ENCODE measurements at places on chromosomes 2 and 18.

DNA sequence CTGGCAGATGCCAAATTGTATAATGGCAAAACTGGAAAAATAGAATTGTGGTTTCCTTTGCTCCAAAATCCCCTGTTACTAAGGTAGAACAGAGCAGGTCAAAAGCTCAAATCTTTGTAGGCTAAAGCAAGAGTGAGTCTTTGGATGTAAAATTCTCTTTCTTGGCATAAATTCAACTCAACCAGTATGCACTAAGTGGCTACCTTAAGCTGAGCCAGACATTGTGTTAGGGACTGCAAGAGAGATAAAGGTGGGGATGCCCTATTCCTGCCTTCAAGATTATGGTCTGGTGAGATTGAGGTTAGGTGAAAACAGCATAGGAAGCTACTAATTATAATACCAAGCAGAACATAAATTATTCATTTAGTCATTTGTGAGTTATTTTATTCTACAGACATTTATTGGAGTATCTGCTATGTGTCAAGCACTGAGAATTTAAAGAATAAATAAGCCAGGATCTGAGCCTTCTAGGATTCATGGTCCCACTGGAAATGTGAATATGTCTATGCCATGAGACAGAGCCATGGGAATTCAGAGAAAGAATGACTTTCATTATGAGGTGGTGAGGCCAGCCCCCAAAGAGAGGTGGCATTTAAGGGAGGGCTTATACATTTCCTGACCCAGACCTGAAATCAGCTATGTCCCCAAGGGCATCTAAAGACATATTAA lies 198.0 kb upstream of the NCKAP5 start:
- DNase-seq = no peak

DNA sequence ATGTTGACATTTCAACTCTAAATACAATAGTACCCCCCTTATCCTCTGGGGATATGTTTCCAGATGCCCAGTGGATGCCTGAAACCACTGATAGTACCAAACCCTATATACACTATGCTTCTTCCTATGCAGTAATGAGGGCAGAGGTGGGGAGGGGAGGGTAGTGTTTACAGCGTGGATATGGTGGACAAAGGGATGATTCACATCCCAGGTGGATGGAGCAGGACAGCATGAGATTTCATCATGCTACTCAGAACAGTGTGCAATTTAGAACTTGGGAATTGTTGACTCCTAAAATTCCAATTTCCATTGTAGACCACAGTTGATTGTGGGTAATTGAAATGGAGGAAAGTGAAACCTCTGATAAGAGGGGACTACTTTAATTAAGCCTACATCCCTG lies 75.4 kb downstream of the TSN start:
- no peak for DNase-seq

- no peak for DNase-seq
Measured at GRCh38 chr2:127563458-127564428, 28.3 kb downstream of the MYO7B start.

- DNase-seq = peak; percentile 44
Measured at GRCh38 chr2:112465382-112465781, 16.6 kb upstream of the TTL start.

DNA sequence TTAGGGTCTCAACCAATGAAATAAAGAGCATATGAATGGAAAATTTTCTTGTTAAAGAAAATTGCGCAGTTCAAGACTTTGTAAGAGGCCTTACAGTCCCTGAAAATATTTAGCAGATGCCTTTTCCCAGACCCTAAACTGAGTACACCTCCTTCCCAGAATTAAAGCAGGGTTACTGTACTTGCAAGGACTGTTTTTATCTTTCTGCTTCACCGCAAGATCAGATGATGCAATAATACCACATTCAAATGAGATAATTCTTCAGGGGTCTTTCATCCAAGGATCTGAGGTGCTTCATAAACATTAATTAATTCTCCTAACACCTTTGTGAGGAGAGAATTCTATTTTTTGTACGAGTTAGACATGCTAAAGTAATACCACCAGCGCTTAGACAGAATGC lies 1071.8 kb upstream of the PIK3C3 start:
- DNase-seq = no peak

- no peak for DNase-seq
Measured at GRCh38 chr2:200479692-200480265, 30.1 kb downstream of the KCTD18 start.

- DNase-seq = no peak
Measured at GRCh38 chr2:183166210-183166609, 42.0 kb downstream of the NUP35 start.

DNA sequence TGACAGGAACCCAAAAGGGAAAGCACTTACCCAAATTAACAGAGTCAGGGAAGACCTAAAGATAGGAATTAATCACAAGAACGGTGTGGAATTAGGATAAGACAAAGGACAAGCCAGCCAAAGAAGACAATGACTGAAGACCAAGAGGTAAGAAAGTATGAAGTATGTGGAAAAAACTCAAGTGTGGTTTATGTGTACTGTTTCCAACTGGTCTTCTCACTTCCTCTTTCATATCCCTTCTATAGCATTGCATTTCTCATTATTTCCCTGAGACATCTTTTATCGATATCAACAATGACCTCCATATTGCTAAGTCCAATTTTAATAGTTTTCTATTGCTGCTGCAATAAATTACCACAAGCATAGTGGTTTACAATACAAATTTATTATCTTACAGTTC lies 313.5 kb upstream of the SLC39A10 start:
- no peak for DNase-seq

GRCh38 chr2:194730266-194730665 lies 926.8 kb upstream of the SLC39A10 start:
- no peak for DNase-seq

DNA sequence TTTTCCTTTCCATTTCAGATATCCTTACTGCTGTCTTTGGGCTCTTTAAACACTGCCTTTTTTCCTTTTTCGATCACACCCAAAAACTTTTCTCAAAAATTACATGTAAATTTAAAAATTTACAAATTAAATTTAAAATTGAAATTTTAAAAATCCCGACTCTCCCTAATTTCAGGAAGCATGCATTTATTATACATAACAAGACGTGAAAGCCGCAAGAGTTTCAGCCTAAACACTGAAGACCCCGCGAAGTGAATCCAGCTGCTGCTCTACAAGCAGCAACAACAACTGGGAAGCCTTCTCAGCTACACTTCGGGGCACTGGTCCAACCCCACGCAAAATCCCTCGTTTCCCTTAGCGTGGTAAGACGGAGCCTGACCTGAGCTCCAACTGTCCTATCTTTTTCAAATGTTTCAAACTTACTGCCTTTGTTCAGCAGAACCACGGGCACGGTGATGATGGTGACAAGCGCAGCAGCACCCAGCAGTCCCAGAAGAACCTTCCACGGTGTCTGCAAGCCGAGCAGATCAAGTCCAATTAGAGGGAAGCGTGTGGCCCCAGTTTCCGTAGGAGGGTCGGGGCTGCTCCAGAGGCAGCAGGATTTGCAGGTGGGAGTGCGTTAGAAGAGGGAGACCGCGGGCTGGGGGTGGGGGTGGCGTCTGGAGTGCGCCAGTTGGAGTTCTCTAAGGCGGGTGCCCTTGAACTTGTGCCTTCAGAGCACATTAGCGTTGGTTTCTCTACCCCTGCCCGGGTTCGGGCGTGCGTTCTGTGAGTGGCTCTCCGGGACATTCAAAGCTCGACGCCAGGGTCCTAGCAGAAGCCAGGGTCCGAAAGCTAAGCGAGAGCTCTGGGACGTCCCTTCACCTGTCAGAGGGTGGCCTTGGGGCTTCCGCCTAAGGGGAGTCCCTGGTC lies 783 bp downstream of the DPP4 start:
- DNase-seq = no peak

- DNase-seq = no peak
Measured at GRCh38 chr18:26667046-26667445, 118.7 kb upstream of the KCTD1 start.

DNA sequence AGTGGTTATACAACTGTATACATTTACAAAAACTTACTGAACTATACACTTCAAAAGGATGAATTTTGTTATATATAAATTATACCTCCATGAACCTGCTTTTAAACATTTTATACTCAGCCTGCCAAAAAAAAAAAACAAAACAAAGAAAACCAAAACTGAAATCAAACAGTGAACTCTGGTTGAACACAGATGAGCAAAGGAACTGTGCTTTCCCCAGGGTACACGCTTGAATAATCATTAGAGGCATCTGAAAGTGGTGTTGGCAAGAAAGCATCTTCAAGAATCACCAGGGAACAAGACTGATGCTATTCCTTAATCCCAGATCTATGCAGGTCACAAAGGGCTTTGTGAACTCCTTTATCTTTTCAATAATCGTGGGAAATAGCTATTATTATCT lies 77.0 kb upstream of the LYPD1 start:
- no peak for DNase-seq

DNA sequence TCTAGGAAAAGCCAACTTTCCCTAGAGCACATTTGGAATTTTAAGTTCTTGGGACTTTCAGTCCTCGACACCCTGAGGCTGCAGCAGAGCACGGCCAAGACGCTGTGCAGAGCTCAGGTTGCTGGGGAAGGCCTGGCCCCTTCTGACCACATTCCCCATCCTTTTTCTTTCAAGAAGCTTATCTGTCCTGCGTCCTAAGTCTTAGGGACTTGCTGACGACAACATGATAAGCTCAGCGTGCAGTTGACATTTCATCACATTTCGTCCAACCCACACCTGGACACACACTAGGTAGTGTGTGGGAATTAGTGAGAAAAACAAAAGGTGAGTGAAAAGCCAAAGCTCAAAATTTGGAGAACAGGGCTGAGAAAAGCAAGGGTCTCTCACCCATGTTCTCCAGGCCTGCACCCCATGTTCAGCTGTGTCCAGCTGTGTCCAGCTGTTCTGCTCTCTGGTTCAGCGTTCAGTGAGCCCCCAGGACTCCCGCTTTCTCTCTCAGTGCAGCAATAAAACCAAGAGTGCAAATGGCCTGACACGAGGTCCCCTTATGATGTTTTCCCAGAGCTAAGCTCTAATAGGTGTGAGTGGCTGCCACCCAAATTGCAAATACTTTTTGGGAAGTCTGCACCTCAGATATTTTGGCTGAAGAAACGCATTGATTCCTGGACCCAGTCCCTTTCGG lies 101.9 kb downstream of the RGPD3 start:
- DNase-seq = no peak

DNA sequence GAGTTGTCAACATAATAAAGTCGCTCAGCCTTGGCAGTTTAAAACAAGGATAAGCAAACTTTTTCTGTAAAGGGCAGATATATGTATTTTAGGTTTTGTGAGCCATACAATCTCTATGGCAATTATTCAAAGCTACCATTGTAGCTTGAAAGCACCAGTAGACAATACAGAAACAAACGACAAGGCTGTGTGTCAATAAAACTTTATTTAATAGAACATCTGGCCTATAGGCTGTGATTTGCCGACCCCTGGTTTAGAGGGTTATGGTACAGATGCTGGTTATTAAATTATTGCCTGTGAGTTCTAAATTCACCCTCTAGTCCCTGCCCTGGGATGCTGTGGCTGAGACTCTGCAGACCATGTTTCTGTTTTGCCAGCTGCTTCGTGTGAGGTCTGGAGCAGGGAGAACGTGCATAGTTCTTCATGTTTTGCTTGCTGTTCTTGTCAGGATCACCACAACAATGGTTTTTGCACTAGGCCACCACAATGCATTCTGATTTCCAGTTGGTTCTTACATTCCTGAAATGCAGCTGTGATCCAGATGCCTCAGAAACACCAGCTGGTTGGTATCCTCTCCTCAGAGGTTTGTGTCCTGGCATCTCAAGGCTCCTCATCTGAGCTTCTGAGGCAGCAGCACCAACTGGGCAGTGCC lies 46.6 kb downstream of the ICOS start:
- no peak for DNase-seq

GRCh38 chr2:144372410-144373080 lies 147.4 kb downstream of the ZEB2 start:
- DNase-seq = no peak

DNA sequence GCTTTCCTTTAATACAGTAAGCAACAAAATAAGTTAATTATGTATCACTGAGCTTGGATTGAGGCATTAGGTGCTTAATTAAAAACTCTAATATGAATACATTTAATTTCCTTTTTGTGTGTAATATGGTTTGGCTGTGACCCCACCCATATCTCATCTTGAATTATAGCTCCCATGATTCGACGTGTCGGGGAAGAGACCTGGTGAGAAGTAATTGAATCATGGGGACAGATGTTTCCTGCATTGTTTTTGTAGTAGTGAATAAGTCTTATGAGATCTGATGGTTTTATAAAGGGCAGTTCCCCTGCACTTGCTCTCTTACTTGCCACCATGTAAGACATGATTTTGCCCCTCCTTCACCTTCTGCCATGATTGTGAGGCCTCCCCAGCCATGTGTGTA lies 325.4 kb upstream of the CDH7 start:
- no peak for DNase-seq

- no peak for DNase-seq
Measured at GRCh38 chr2:216149741-216150140, 40.6 kb downstream of the XRCC5 start.

DNA sequence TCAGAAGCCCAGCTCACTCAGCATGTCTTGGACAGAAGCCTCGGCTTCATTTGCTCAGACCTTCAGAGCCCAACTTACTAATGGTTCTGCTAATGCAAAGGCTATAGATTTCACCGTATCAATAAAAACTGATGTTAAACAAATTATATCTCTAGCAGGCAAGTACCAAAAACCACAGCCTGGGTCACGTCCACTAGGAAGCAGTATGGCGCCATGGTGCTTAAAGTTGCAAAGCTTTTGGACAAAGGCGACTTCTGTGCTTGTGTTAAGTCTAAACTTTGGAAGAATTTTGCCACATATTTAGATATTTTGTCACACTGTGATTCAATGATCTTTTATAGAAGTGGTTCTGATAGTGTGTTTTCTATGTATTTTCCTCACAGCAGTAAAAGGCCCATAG lies 276.8 kb upstream of the PARD3B start:
- no peak for DNase-seq

DNA sequence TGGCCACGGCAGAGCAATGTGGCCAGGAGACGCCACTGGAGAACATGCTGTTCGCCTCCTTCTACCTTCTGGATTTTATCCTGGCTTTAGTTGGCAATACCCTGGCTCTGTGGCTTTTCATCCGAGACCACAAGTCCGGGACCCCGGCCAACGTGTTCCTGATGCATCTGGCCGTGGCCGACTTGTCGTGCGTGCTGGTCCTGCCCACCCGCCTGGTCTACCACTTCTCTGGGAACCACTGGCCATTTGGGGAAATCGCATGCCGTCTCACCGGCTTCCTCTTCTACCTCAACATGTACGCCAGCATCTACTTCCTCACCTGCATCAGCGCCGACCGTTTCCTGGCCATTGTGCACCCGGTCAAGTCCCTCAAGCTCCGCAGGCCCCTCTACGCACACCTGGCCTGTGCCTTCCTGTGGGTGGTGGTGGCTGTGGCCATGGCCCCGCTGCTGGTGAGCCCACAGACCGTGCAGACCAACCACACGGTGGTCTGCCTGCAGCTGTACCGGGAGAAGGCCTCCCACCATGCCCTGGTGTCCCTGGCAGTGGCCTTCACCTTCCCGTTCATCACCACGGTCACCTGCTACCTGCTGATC lies 4.9 kb downstream of the GPR17 start:
- no peak for DNase-seq

DNA sequence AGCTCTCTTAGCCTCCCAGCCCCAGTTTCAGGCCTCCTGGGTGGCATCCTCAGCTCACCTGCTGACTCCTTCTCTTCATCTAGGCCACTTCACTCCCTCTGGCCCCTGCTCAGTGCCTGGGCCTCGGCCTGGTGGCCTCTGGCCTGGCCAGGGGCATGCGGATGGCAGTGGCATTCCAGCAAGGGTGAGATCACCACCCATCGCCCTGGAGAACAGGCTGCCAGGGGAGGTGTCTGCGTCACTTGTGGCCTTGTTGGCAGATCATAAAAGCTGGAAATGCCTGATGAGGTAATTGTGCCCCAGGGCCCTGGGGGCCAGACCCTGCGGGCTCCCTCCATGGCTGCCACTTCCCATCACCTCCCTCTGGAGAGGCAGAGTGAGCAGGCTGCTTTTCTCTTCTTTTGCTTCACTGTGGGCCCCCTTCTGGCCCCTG lies 72.5 kb upstream of the SMAD2 start:
- DNase-seq = peak; percentile 33
